KBM-7 (cell line): ENCODE measurements at places on chromosomes 2 and 18.

GRCh38 chr2:134575888-134576287 is 142.9 kb downstream of the TMEM163 start:
- no peak for DNase-seq

DNA sequence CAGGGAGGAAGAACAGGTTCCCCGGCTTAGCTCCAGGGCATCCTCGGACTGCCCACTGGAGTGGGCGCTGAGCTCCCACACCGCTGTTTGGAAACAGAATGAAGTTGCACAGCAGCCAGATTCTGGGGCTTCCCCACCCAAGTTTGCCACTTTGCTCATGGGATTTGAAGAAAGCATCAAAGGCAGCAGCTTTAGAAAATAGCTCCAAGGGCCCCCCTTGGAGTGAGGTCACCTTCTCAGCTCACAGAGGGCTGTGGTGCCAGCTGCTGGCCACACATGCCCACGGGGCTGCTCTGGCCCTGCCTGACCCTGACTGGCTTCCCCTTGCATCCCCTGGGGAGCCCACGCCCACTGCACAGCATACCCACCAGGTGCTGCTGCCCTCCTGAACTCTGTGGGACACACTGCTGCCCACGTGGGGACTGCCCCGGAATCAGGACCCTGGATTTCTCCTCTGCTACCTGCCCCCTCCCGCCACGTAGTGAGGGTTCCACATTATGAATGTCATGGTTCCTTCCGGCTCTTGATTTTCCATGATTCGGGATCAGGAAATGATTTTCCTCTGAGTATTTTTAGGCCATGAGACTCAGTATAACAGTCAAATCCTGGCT is 70.3 kb downstream of the TGOLN2 start:
- no peak for DNase-seq

- no peak for DNase-seq
Measured at GRCh38 chr2:176647325-176648165, 378.3 kb downstream of the MTX2 start.

GRCh38 chr18:6629635-6630140 is 99.8 kb upstream of the ARHGAP28 start:
- DNase-seq: no peak

GRCh38 chr2:62189196-62189595 is 6.7 kb upstream of the B3GNT2 start:
- no peak for DNase-seq

DNA sequence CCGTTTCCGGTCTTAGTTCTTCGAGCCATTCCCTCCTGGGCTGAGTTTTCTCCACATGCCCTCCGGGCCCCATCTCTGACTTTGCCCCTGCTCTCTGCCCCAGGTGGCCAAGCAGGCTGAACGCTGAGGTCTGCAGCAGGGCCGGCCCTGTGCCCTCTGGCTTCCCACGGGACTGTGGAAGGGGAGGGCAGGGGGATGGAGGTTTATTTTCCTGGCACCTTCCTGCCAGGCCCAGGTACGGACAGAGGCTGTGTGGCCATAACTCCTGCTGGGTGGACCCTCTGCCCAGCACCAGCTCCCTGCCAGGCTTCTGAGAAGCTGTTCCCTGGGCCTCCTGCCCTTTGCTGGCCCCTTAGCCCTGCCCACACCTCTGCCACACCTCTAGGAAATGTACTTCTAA is 164.0 kb downstream of the TFCP2L1 start:
- DNase-seq: no peak

DNA sequence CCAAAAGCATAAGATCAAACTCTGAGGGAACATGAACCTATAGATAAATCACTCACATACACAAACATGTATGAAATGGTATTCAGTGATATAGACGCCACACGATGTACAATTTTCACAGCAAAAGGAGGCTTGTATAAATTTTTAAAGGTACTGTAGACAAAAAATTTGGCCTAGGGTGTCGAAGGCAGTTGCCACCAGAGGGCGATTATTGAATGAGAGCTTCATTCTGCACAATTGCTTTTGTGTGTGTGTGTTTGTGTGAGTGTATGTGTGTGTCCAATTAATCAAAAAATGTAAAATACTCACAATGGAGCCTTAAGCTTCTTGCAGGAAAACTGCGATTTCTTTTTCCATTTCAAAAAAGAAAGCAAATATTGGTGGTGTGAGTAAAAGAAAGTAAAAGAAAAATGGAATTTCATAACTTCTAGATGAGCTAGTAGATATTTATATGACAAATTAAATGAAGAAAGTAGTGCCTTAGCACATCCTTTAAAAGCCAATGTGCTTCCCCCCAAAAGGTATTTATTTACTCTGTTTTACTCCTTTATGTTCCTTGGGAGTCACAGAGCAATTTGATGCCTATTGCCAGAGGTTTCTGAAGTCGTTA is 800.1 kb downstream of the SATB2 start:
- DNase-seq: peak; percentile 23

GRCh38 chr2:231514951-231515297 is 15.3 kb downstream of the NMUR1 start:
- DNase-seq: no peak

DNA sequence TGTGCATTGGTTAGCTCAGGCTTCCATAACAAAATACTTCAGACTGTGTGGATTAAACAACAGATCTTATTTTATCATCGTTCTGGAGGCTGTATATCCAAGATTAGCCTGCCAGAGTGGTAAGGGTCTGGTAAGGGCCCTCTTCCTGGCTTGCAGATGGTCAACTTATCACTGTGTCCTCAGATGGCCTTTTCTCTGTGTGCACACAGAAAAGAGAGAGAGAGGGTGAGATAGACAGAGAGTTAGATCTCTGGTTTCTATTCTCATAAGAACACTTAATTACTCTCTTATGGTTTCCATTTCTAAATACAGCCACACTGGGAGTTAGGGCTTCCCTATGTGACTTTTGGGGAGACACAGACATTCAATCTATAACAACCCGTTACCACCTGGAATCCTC is 1003.5 kb downstream of the TSN start:
- no peak for DNase-seq

GRCh38 chr2:23614701-23615100 is 229.7 kb downstream of the KLHL29 start:
- DNase-seq: peak; percentile 72

DNA sequence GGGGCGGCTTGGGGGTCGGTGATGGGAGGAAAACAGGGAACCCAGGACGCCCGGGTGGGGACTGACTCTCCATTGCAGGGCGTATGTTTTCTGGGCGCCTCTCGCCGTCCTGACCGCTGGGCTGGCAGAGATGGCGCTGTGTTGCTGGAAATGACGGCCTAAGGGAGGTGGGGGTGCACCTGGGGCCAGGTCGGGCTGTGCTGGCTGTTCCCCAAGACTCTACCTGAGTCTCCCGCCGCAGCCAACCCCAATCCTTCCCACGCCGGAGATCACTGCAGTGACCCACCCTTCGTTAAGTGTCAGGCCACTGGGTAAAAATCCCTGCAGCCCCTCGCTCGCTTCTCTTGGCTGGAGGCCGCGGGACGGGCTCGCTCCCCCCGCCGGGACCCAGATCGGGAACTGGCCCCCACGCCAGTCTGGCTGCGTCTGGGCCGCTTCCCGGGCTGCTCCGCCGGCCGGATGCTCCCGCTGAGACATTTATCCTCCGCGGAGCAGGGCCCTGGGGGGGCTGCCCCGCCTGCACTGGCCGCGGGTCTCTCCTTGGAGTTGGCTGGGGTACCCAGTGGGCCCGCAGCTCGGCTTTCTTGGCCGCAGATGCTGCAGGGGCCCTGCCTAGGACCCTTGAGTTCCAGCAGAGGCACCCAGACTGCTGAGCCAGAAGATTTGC is 7.8 kb upstream of the ARMC9 start:
- DNase-seq: no peak

DNA sequence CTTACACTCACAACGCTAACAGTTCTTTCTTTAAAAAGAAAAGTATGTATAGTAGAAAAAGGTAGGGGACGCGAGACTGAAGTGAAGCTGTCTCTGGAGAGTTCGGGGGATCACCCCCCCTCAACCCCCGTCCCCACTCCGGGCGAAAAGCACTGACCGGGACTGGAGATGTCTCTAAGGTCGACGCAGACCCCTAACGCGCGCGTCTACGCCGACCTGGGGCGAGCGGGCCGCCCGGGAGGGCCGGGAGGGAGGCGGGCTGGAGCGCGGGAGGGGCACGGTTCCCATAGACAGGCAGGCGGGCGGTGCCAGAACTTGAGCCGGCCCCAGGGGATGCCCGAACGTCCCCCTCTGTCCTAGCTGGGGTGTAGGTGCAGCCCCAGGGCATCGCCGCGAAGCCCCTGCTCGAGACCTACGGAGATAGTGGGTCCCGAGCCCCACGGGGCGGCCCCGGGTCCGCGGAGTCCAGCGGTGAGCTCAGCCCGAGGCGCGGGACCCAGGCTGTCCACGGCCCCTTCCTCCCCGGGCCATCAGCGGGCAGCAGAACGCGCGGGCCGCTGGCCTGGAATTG is 82.2 kb downstream of the CHRNA1 start:
- DNase-seq: peak; percentile 39

GRCh38 chr2:37390777-37391176 is 46.3 kb downstream of the QPCT start:
- DNase-seq: no peak

- DNase-seq: no peak
Measured at GRCh38 chr18:30245766-30246455, 796.6 kb downstream of the DSC3 start.

- DNase-seq: no peak
Measured at GRCh38 chr2:29562896-29563295, 358.5 kb downstream of the ALK start.

GRCh38 chr2:100861340-100861739 is 41.4 kb downstream of the NPAS2 start:
- no peak for DNase-seq

GRCh38 chr18:54269893-54270844 is 852 bp downstream of the POLI start:
- no peak for DNase-seq

- DNase-seq: peak; percentile 89
Measured at GRCh38 chr2:8244639-8245038, 437.2 kb upstream of the ID2 start.

DNA sequence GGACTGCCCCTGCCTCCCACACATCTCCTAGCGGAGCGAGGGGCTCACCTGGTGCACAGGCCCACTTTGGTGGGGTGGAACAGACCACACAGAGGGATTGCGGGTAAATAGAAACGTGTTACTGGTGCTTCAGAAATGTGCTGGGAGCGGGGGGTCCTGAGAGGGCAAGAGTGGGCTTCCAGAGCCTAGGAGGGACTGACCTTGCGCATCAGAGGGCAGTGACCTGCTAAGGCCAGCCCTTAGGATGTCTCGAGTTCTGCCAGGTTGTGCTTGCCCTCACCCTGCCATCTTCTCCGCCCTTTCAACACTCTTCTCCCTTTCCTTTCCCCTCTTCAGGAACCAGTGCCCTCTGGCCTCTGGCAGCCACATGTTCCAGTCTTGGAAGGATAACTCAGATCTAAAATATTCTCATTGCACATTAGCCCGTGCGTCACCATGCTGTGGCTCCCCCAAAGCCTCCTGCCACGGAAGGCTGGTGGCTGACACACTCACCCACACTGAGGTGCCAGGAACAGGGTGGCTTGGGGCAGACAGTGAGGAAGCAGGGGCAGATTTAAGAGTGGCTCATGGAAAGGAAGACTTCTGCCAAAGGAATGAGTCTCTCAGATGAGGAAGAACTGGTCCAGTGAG is 89.6 kb downstream of the MCFD2 start:
- no peak for DNase-seq
